8988T (cell line): ENCODE measurements at places on chromosomes 3 and 15.
A peak's percentile ranks its signal among the peaks of the same experiment; 100 is the strongest.

GRCh38 chr3:25385807-25386460 lies 42.1 kb upstream of the RARB start:
- no peak for DNase-seq

GRCh38 chr3:58077596-58078285 lies 69.5 kb downstream of the FLNB start:
- no peak for DNase-seq

DNA sequence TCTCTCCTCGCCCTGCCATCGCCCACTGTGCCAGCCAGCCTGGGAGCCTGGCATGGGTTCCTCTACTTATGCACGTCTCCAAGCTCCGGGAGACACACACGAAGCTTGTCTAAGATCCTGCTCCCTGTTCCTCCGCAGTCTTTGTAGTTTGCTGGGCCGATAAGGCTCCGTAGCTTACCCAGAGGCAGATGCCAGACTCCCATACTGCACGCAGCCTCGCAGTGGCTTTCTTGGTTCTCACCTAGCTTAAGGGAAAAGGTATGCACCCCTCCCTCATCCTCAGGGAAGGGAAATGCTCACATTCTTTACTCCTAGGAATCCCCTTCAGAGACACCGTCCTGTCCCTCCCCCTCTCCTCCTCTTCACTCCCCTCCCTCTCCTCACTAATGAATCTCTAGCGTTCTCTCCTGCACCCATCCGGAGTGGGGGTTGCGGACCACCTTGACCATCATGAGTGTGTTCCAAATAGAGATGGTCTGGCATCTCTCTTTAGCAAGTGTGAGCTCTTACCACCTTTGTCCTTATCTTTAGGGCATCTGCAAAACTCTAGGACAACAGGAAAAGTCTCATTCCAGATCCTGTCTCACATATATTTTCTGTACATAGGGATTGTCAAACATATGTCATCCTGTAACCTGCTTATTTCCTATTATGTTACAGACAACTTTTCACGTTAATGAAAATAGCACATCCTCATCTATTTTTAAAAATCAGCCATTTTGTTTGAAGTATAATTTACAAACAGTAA lies 56.5 kb downstream of the TMEM266 start:
- DNase-seq, result no peak

GRCh38 chr3:45546716-45547701 lies 47.5 kb upstream of the LIMD1 start:
- peak; percentile 59 for DNase-seq

DNA sequence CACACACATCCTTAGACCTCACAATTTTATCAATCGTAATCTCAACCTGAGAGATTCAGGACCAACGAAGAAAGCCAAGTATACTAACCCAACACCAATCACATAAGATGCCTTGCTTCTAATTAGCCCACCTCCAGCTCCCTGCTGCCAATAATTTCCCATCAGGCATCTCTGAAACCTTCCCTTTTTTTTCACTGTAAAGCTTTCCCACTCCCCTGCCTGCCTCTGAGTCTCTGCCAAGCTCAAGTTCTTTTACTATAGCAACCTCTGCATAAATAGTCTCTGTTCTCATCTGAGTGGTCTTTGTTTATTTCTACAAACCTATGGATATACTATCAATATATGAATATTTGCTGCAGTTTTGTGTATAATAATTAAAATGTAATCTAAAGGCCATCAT lies 86.5 kb downstream of the PIK3CB start:
- DNase-seq, result no peak

GRCh38 chr15:70051948-70052633 lies 45.6 kb downstream of the TLE3 start:
- no peak for DNase-seq

DNA sequence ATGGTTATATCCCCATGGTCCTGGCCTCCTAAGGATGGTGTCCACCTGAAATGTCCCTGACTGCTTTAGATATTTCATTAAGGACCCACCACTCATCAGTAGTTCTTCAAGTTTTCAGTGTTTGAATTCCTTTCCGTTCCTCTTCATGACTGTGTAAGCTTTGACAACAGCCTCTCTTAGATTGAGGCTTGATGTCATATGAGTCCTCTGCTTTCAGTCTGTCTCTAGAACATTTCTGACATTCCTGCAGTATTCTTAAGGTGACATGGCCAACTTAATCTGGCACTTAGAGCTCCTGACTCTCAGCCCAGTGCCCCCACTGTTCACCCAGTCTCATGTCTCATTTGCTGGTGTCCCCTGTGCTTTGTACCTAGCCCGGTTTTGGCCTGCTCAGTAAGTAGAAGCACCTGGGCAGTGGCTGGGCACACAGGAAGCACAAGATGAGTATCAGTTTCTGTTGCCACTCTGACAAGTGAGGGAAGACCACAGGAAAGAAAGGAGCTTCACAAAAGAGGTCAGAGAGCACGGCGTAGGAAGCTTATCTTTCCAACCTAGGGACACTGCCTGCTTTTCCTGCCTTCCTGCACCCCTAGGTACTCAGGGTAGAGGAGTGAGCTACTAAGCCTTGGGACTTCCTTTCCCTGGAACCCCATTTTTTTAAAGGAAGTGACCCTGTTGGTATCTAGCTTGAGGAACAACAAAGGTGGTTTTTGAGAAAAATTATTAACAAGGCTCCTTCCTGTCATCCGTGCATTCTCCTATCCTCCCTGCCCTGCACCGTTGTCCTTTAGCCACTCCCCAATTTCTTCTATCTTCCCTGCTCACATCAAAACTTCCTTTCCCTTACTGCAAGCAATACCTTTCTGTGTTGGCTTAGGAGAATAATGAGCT lies 103.1 kb downstream of the KLHL25 start:
- no peak for DNase-seq

DNA sequence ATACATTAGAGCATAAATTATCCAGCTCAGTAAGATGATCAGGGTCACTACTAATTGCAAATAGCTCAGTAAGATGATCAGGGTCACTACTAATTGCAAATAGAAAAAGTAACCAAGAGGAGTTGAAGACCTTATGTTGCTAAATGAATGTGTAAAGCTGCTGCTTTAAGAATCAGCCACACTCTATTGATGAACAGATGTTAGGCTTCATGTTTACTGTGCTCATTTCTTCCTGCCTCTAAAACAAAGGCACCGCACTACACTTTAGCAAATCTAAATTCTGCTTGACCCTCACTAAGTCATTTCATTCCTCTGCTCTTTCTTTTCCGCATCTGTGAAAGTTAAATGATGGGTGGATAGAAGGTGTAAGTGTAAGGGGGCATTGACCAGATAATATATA lies 92.6 kb upstream of the PLSCR4 start:
- no peak for DNase-seq

DNA sequence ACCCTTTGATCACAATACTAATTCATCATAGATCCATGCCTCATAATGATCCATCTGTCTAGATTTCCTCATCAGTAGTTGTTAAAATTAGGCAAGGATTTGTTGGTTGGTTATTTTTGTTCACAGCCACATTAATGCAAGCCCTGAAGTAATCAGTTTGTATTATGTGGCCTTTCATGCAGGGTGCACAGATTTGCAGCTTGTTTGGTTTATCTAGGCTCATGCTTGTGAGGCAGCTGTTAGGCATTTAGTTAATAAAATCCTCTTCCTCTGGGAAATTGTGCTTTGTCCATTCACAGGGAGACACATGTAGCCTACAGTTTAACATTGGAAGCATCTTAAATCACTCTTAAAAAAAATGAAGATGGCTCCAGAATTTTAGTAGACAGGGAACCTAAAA lies 162.8 kb upstream of the ZNF385D start:
- DNase-seq, result no peak

GRCh38 chr3:122219242-122219872 lies 35.9 kb downstream of the CASR start:
- DNase-seq, result no peak

DNA sequence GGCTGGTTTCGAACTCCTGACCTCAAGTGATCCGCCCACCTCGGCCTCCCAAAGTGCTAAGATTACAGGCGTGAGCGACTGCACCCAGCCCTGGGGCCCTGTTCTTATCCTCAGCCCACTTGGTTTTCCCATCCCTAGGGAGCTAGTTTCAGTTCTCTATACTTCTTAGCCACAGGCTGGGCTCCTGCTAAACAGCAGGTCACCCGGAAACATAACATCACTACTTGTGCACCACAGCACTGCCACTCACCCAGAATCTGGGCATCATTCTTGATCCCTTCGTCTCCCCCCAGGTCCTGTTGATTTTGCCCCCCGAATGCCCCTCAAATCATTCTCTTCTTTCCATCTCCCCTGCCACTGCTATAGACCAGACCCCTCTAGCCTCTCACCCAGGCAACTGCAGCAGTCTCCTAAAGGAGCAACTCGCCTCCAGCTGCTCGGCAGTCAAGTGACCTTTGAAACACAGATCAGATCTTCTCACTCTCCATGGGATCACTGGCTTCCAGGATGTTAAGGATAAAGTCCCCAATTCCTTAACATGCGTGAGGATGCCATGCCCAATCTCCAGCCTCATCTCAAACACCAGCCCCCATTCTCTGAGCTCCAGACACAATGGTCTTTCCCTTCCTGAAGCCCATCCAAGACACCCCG lies 5.6 kb upstream of the AP3S2 start:
- DNase-seq, result no peak

- no peak for DNase-seq
Observed at GRCh38 chr3:123533554-123534159, 51.2 kb downstream of the HACD2 start.

GRCh38 chr3:31790193-31791089 lies 190.6 kb downstream of the OSBPL10 start:
- DNase-seq, result no peak

DNA sequence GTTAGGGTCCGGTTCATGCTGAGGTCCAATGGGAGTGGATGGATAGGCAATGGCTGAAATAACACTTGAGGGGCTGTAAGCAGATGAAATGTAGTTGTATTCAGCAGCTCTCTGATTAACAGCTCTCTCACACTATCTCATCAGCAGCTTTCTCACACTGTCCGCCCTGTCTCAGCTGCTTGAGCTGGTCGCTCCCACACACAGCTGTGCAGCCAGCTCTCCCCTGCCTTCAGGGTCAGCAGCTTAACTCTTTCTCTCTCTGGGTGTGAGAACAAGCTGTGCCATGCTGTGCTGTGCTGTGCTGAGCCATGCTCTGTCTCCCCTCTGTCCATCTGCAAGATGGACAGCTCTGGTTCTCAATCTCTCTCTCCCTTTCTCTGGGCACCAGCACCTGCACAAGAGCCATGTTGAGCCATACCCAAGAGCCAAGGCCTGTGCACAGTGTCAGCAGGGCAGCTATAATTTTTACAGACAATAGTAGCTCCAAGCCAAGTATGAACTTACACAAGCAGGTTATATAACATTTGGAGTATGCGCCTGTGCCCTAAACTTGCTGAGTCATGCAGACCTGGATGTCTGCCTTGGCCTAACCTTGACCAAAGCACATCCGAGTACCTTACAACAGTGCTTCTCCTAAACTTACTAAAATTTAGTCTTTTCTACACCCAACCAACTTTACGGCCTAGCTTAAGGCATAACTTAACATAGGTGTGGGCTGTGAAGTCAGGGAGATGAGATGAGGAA lies 291.3 kb upstream of the TRIM42 start:
- no peak for DNase-seq

GRCh38 chr3:32457971-32458471 lies 44.6 kb downstream of the CMTM6 start:
- no peak for DNase-seq

GRCh38 chr15:51105430-51106016 lies 10.8 kb upstream of the TNFAIP8L3 start:
- DNase-seq, result no peak

GRCh38 chr15:70318594-70319465 lies 221.1 kb upstream of the TLE3 start:
- no peak for DNase-seq

DNA sequence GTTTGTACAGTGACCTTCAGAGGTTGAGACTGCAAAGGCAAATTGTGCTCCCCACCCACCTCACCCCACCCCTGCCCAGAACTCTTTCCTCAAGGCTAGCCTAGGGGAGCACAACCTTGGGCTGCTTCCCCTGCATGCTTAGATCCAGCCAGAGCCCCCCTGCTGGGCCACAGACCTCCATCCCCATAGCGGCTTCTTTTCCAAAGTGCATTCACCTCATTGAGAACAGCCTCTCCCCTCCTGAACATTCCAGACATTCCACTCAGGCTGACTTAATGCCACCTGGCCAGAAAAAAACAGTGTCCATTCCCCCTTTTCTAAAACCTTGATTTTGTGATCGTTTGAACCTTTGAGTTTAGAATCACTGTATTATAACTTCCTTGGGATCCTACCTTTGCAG lies 124.4 kb upstream of the TOPAZ1 start:
- DNase-seq, result peak; percentile 39

- no peak for DNase-seq
Observed at GRCh38 chr3:121483290-121483689, 62.5 kb downstream of the POLQ start.

DNA sequence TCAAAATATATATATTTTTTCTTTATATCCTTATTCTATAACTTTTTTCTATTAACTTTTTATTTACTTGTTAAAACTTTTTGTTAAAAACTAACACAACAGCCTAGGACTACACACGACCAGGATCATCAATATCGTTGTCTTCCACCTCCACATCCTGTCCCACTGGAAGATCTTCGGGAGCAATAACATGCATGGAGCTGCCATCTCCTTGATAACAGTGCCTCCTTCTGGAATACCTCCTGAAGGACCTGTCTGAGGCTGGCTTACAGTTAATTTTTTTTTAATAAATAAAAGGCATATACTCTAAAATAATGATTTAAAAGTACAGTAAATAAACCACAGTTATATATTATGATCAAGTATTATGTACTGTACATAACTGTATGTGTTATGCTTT lies 58.9 kb downstream of the SFMBT1 start:
- DNase-seq, result no peak

GRCh38 chr3:95775486-95776094 lies 1038.8 kb upstream of the EPHA6 start:
- no peak for DNase-seq

GRCh38 chr15:69118089-69118488 lies 42.3 kb upstream of the GLCE start:
- DNase-seq, result no peak

GRCh38 chr3:169758359-169758994 lies 6.4 kb downstream of the TERC start:
- no peak for DNase-seq

GRCh38 chr3:182971637-182972036 lies 8.7 kb downstream of the DCUN1D1 start:
- no peak for DNase-seq
